CD4-positive, CD25-positive, alpha-beta regulatory T cell (primary cell): ENCODE measurements at places on chromosomes 12 and 14. TPM values are rescaled to one million over a fixed set of nuclear protein-coding genes. Genes with fewer than 3 reads are reported as not detected.
A peak's percentile ranks its signal among the peaks of the same experiment; 100 is the strongest.

- DNase-seq: no peak
Measured at GRCh38 chr12:26786865-26787514, 46.0 kb downstream of the ITPR2 start.

- DNase-seq: no peak
Measured at GRCh38 chr12:43978556-43978955, 142.7 kb downstream of the TMEM117 start.

P2RX2 gene
- total RNA-seq: not detected

DNA sequence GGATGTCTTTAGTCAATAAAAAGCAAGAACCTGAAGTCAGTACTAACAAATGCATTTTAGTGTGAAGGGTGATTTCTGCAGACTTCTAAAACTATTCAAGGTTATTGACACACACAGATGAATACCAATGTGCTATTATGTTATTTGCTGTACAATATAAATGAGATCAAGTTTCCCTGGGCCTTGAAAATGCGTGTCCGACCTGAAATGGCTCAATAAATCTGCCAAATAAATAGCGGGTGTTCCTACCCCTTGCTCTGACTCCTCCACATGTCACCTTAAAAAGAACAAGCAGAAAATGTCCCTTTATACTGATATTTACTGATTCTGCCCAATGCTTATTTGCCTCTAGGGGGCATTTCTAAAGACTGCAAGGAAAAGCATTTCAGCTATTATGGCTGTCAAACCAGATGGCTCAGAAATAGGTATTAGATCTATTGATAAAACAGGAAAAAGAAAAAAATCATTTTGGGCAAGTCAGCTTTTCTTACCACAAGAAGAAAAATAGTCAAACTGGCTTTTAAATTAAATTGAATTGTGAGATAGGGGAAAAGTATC is 367.3 kb upstream of the KITLG start:
- DNase-seq: no peak

- peak; percentile 88 for DNase-seq
Measured at GRCh38 chr12:9797722-9798619, 29.3 kb upstream of the KLRF1 start.

PLXNC1 gene
- total RNA-seq: 13.8 TPM

NOVA1 gene
- 0.39 TPM for total RNA-seq

- no peak for DNase-seq
Measured at GRCh38 chr12:22103418-22103817, 57.4 kb downstream of the CMAS start.

GRCh38 chr14:36398463-36399291 is 78.2 kb upstream of the MBIP start:
- DNase-seq: no peak

GRCh38 chr14:105126126-105126980 is 42.2 kb downstream of the JAG2 start:
- no peak for DNase-seq

GALC gene
- total RNA-seq: 17.5 TPM

DNA sequence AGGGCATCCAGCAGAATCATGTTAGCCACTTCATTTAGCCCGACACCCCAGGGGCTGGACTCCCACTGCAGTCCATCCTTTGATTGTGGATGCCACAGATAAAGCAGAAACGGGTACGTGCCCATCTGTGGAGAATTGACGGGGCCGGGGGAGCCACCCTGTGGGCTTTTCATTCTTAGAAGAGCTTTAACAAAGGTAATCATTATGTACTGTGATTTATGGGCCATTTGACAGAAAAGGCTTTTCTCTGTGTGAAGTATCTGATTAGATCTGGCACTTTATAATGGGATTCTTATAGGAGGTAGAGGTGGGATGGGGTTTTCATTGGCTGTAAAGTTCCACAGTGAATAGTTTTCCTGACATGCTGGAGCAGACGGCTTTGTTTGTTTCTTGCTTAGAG is 40.4 kb downstream of the AACS start:
- no peak for DNase-seq

DNA sequence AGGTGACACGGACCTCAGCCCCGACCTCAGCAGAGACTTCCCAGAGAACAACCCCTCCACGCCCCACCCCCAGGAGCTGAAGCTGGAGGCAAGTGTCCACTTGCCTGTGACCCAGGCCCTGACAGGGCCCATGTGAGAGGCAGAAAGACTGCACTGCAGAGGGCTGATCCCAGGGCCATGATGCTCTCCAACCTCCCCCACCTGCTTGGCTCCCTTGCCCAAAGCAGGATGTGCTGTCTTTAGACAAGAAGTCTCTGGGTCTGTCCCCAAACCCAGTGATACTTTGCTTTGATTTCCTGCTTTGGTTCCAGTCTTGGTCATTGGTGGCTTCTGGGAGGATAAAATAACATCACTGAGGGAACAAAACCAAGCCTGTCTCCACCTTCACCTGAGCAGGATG is 59.4 kb downstream of the BCL11B start:
- DNase-seq: peak; percentile 50

DNA sequence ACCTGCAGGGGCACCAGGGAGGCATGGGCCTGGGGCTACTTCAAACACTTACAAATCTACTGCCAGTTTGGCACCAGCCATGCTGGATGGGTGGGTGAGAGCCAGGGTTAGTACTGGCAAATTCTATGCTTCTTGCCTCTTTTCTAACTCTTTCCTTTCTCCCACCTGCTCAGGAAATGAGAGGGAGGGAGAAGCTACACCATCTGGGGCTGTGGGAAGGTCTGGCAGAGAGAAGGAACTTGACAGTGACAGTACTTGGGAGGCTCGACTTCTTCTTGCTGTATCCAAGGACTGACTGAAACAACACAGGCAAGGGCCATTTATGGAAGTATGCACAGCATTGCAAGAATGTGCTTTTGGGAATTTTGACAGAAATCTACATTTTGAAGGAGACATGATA is 149.6 kb upstream of the DYRK2 start:
- no peak for DNase-seq

- DNase-seq: no peak
Measured at GRCh38 chr14:67610491-67610890, 9.2 kb upstream of the ARG2 start.

GRCh38 chr12:31835276-31835882 is 106.6 kb upstream of the AMN1 start:
- DNase-seq: no peak

- DNase-seq: no peak
Measured at GRCh38 chr14:92493492-92493891, 20.1 kb upstream of the RIN3 start.

DNA sequence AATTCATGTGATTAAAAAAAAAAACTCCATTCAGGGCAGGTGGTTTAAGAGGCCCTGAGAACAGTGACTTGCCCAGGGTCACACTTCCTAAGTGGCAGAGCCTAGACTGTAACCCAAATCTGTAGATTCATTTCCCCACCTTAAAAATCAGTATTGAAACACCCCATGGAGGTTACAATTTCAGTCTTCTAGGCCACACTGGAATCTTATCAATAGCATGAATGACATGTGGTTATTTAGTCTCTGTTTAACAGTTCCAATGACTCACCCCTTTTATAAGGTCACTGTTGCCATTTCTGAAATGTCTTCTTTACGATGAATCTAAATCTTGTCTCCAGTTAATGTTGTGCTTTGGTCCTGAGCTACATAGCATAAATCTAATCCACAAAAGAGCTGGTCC is 262.3 kb upstream of the GRIP1 start:
- no peak for DNase-seq

LGR5 gene
- not detected for total RNA-seq
